ENCODE measurements at places on chromosomes 7 and 10.

GRCh38 chr10:33524966-33525365 lies 190.5 kb upstream of the NRP1 start:
- no peak for DNase-seq

- DNase-seq = no peak
Measured at GRCh38 chr7:17369691-17370426, 71.4 kb downstream of the AHR start.

DNA sequence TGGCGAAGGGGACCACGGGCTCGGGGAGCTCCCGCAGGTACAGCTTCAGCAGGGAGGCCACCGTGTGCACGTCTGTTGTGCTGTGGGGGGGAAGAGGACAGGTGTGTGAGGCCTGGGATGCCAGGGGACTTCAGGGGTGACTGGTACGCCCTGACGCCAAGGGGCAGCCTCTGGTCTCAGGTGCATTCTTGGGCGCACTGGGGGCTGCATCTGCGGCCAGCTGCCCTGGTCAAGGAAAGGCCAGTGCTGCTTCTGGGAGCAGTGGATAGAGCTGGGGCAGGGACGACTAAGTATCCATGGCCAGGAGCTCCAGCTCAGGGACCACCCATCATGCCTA lies 148.5 kb downstream of the MAPK8 start:
- DNase-seq = no peak

GRCh38 chr10:120980279-120981255 lies 129.4 kb downstream of the WDR11 start:
- no peak for DNase-seq

Measured in T-helper 22 cell (primary cell).